ENCODE measurements at places on chromosomes 6 and 20.

GRCh38 chr6:37122861-37123260 is 47.1 kb upstream of the PIM1 start:
- DNase-seq: no peak

GRCh38 chr6:124002377-124003081 is 198.9 kb downstream of the NKAIN2 start:
- DNase-seq: no peak

DNA sequence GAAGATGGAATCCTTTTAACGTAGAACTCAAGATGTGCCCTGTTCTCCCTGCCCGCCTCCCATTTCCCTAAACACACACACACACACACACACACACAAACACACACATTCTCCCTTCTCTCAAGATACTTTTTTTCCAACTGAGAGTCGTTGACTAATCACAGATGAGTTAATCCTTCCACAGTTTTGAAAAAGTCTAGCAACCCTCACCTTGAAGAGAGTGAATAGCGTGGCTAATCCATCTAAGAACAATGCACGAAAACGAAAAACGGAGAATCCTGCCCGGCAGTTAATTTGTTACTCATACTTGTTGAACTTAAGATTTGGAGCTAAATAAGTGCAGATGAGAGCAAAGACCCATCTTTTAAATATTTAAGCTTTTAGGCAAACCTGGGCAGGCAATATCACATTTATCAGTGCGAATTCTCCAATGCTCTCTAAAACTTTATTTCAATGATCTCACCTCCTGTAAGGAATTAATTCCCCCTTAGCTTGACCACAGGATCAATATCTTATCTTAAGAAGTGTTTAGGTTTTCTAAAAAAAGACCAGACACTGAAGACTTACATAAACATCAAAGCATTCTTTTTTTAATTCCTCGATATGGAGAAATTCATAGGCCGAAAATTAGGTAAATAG is 1.1 kb downstream of the AGPAT4 start:
- no peak for DNase-seq

DNA sequence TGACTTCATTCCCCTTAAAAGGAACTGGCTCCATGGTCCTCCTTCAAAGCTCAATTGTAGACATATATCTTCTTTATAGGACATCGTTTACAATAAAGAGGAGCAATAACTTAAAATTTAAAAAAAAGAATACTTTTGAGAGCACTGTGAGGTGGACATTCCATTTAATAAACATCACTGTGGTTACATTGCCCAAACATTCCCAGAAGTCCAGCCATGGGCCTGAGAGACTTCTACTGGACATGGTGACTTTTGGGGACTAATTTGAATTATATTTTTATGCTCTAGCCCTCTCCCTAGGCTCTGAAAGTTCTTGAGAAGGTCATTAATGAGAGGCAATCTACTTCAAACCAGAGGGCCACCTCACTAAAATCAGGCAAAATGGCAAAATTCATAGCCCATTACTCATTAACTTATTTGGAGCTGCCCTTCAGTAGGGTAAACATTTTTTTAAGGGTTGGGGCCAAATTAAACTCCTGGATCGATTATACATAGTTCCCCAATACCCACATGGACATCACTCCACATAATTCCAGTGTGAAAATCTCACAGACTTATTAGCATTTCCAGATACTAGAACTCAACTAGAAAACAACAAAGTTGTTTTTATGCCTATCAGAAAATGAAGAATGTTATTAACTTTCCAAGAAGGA is 17.1 kb downstream of the ISM1 start:
- no peak for DNase-seq

GRCh38 chr20:38144974-38145728 is 19.9 kb downstream of the TGM2 start:
- no peak for DNase-seq

DNA sequence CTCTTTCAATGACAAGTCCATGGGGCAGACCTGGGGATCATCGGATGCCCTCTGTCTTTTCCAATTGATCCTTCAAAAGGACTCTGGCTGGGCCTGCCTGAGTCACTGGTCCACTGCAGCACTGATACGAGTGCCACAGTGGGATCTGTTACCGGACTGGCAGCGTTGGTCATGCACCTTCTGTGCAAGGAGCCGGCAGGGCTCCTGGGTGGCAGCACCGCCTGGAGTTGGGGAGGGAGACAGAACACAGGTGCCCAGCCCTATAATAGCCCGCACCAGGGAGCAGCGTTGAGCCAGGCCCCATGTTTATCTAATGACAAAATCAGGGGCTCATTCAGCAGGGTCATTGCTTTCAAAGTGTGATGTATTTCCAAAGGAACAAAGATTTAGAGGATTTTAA is 64.2 kb upstream of the NXT1 start:
- DNase-seq: no peak

DNA sequence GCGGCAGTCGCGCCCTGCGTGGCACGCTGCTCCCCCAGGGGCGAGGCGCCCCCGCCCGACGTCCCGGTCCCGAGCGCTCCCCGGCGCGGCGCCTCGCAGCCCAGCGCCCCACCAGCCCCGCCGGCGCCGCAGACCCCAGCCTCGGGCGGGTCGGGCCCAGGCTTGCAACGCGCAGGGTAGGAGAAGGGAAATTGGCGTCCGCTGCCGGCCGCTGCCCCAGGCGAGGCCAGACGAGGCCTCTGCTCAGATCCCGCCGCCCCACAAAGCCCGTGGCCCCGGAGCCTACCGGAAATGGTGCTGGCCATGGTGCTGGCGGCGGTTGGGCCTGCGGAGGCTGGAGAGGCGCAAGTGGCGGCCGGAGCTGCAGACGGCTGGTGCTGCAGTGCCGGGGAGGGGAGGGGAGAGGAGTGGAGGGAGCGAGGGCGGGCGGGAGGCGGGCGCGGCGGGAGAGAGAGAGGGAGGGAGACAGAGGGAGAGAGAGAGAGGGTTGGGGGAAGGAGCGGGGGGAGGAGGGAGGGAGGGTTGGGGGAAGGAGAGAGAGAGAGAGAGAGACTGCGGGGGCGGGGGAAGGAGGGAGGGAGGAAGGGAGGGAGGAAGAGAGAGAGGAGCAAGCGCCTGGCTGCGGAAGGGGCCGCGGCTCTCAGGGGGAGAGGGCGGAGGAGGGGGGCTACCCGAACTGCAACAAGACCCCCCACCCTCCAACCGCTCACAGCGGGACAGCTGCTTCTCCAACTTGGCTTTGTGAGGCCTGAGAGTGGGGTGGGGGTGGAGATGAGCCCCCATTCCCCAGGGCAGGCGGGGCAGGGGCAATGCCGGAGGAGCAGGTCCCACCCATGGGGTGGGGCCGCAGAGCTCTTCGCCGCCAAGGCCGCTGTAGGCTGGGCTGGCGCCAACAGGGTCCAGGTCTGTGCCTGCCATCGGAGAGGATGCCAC is at the start of gene STMN3:
Gene STMN3, minus strand, starts transcription at position 384 of the 933 bp plus-strand sequence. Its CDS starts 79 bp downstream, at position 305.
- peak; percentile 94 for DNase-seq

DNA sequence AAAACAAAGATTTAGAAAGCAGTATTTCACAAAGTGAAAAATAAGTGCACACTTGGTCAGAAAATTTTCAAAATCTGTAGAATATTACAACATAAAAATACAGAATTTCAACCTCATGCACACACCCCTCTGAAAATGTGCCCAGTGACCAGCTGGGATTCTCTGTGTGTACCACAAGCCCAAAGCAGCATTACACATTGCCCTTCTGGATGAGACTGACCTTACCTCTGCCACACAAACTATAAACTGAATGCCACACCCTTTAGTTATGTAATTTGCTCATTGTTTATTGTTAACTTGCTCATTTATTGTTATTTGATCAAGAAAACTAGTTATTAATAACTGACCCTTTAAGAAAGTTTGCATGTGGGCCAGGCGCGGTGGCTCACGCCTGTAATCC is 303.0 kb downstream of the FOXC1 start:
- DNase-seq: no peak
